PC-9 (cell line): ENCODE measurements at places on chromosomes 4 and X. TPM values are rescaled to one million over a fixed set of nuclear protein-coding genes. Genes with fewer than 3 reads are reported as not detected.

The TMEM35A gene
- not detected in 2 replicates for total RNA-seq

The OCIAD1 gene
- total RNA-seq, result 104 and 110 TPM in 2 replicates

The MTCP1 gene
- 30.8 and 49.5 TPM in 2 replicates for total RNA-seq

The PPP1R2C gene
- total RNA-seq, result not detected in 2 replicates

The RNF212 gene
- 4.2 and 6.6 TPM in 2 replicates for total RNA-seq

The UGT2B10 gene
- total RNA-seq, result not detected in 2 replicates

The SHROOM2 gene
- total RNA-seq, result 0.05 and 0.17 TPM in 2 replicates

- no peaks in the 10 kb centered on the region for H3K36me3 ChIP-seq
- H3K4me1 ChIP-seq, result no peaks in the 10 kb centered on the region
- no peak overlapping the region for H3K4me3 ChIP-seq
These were observed 280.9 kb downstream of the IQCM start for GRCh38 chr4:149534779-149535178.

DNA sequence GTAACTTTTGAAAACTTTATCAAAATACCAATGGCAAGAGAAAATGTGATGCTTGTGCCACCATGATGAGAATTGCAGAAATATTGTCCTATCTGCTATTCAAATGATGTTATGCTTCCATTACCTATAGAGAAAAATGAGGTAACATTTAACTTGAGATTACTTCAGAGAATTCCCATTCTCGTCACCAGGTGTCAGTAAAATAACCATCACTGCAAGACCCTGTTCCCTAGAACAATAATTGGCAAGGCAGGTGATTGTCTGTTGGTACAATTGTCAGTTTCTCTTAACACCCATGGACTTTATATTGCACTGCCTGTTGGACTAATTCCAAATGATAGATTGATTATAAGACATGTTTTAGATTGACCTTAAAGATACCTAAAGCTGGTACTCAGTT is 179.9 kb downstream of the GABRG1 start:
- no peaks in the 10 kb centered on the region for H3K4me1 ChIP-seq
- no peak for DNase-seq
- H3K27ac ChIP-seq, result no peak overlapping the region
- no peaks in the 10 kb centered on the region for H3K36me3 ChIP-seq
- H3K4me3 ChIP-seq, result no peak overlapping the region

DNA sequence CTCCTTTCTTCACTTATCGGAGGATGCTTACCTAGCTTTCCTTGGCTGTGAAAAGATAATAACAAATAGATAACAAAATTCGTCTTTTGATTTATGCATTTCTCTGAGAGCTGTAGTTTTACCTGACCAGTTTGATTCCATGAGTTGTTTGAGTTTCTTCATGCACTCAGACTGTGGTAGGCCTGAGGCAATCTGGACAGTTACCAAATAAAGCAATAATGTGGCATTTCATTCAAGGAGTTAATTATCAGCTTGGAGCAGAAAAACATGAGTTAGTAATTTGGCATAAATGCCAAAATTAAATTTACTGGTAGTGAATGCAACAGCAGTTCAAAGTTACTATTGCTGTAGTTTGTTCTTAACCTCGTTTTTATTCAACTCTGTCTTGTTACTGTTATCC is 53.5 kb downstream of the FABP2 start:
- no peaks in the 10 kb centered on the region for H3K4me1 ChIP-seq
- H3K4me3 ChIP-seq, result no peak overlapping the region
- H3K27me3 ChIP-seq, result no peaks in the 10 kb centered on the region
- H3K27ac ChIP-seq, result no peak overlapping the region
- no peak for DNase-seq

- no peaks in the 10 kb centered on the region for H3K27me3 ChIP-seq
- H3K4me3 ChIP-seq, result no peak overlapping the region
- no peaks in the 10 kb centered on the region for H3K36me3 ChIP-seq
- DNase-seq, result no peak
These were observed 7.7 kb downstream of the HAND2 start for GRCh38 chr4:173522160-173522950.

DNA sequence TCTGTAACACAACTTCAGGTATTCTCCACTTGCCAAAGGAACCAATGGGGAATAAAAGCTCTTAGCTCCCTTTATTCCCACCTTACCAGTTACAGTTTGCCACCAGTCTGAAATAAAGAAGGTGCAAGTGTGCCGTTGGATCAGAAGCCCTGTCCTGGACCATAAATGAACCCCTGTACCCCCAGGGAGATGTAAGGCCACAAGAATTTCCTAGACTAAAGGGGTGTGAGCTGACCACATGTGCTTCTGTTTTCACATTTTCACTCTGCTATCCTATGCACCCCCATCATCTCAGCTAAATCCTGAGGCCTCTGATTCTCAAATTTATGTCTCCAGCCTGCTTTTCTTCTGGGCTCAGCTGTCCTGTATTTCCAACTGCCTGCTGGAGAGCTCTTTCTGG is 221.2 kb downstream of the SPRY1 start:
- no peaks in the 10 kb centered on the region for H3K36me3 ChIP-seq
- no peak overlapping the region for H3K27ac ChIP-seq
- no peak for DNase-seq
- H3K4me3 ChIP-seq, result no peak overlapping the region

GRCh38 chr4:2442175-2442993 is 23.6 kb downstream of the CFAP99 start:
- no peak overlapping the region for H3K4me3 ChIP-seq
- peaks cover 23% of the 10 kb centered on the region for H3K27me3 ChIP-seq
- H3K36me3 ChIP-seq, result no peaks in the 10 kb centered on the region
- no peak for DNase-seq
- no peak overlapping the region for H3K27ac ChIP-seq

DNA sequence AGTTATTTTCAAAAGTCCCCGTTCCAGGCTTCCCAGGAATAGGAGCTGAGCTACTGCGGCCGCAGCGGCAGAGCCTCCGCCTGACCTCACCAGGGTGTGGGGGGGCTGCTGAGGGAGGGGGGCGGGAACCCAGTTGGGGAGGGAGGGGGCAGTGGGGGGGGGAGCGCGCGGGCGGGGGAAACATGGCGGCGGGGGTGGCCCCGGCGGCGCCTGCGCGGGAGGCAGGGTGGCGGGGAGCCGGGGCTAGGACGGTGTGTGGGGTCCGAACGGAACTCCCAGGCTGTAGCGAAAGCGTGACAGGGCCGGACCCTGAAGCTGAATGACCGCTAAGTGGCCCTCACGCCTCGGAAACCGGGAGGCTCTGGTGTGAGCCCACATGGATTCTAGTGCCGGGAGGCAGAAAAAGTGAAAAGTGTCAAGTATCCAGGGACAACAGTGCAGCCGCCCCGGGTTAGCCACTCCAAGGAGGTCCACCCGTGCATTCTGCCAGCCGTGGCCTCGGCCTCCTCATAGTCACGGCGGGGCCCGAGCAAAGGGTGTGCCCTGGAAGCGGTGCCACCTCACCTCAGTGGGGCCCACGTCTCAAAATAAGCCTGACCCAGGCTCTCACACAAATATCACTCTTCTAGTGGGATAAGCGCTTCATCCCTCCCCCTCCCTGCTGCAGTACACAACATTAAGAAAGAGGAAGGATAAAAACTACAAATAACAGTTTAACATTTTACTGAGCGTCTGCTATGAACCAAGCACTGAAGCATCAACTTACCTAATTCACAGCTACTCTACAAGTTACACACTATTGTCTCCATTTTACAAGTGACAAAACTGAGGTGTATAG is at the start of gene KLHL13:
TSS of gene KLHL13 (minus strand) at position 98 of the 838 bp plus-strand sequence. CDS start 88,337 bp downstream, outside the sequence.
- no peaks in the 10 kb centered on the region for H3K4me1 ChIP-seq
- no peak within 1 kb of the TSS for H3K4me3 ChIP-seq
- H3K27ac ChIP-seq, result no peak within 1 kb of the TSS
- no peaks in the 10 kb centered on the region for H3K27me3 ChIP-seq
- no peaks in the 10 kb centered on the region for H3K36me3 ChIP-seq

DNA sequence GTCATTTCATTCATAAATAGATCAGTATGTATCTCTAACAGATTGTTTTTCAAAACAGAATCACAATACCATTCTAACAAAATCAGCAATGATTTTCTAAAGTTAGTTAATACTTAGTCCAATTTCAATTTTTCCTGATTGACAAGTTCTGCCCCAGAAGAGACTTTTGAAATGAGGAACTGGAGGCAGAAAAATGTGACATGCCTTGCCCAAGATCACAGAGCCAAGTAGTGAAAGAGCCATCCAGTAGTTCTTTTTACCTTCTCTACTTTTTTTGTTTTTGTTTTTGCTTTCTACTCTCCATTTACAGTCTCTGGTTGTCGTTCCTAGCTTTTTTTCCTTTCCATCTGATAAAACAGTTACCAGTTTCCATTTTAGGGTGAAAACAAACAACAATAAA is 129.3 kb upstream of the TMEM164 start:
- no peak for DNase-seq
- H3K4me1 ChIP-seq, result no peaks in the 10 kb centered on the region
- no peaks in the 10 kb centered on the region for H3K27me3 ChIP-seq
- H3K36me3 ChIP-seq, result no peaks in the 10 kb centered on the region
- no peak overlapping the region for H3K27ac ChIP-seq

- H3K36me3 ChIP-seq, result no peaks in the 10 kb centered on the region
- no peaks in the 10 kb centered on the region for H3K27me3 ChIP-seq
- no peak for DNase-seq
- no peak overlapping the region for H3K4me3 ChIP-seq
- H3K4me1 ChIP-seq, result no peaks in the 10 kb centered on the region
These were observed 338.3 kb upstream of the GALNT7 start for GRCh38 chr4:172830295-172830764.

DNA sequence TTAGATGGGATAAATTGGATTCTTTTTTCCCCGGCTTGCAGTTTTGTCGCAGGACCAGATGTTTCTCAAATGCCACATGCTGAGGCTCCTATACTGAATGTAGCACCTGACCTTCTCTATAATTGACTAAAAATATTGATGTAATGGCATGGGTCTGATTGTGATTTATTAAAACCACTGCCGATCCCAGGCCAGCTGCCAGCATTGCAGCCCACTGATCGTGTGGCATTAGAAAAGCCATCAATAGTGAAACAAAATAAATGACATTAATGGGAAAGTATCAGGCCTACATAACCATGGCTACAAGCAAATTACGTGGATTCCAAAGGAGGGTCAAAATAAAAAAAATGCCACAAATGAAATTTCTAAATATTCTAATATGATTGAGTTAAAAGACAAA is 98.7 kb downstream of the MAB21L2 start:
- DNase-seq, result no peak
- H3K27ac ChIP-seq, result no peak overlapping the region
- no peaks in the 10 kb centered on the region for H3K4me1 ChIP-seq
- no peaks in the 10 kb centered on the region for H3K36me3 ChIP-seq
- H3K4me3 ChIP-seq, result no peak overlapping the region

DNA sequence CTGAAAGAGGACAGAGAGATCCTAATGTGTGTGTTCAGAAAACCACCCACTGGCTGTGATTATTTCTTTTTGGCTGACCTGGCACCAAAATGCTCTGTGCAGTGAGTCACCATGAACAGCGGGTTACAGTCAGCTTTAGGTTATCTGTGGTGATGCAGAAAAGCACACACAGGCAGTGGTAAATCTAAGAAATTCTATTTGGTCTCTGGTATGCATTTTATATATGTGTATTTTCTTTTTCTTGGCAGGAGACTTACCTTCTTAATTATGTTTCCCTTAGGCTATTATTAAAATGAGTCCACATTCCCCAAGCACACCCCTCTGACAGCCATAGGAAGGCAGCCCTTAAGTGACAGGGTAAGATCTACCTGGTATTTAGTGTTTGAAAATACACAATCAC is 79.1 kb upstream of the TFDP3 start:
- DNase-seq, result no peak
- no peaks in the 10 kb centered on the region for H3K27me3 ChIP-seq
- H3K4me3 ChIP-seq, result no peak overlapping the region
- no peak overlapping the region for H3K27ac ChIP-seq
- H3K4me1 ChIP-seq, result no peaks in the 10 kb centered on the region

GRCh38 chr4:66885501-66886165 is 659.7 kb downstream of the CENPC start:
- H3K27me3 ChIP-seq, result no peaks in the 10 kb centered on the region
- DNase-seq, result no peak
- H3K4me3 ChIP-seq, result no peak overlapping the region
- H3K27ac ChIP-seq, result no peak overlapping the region

DNA sequence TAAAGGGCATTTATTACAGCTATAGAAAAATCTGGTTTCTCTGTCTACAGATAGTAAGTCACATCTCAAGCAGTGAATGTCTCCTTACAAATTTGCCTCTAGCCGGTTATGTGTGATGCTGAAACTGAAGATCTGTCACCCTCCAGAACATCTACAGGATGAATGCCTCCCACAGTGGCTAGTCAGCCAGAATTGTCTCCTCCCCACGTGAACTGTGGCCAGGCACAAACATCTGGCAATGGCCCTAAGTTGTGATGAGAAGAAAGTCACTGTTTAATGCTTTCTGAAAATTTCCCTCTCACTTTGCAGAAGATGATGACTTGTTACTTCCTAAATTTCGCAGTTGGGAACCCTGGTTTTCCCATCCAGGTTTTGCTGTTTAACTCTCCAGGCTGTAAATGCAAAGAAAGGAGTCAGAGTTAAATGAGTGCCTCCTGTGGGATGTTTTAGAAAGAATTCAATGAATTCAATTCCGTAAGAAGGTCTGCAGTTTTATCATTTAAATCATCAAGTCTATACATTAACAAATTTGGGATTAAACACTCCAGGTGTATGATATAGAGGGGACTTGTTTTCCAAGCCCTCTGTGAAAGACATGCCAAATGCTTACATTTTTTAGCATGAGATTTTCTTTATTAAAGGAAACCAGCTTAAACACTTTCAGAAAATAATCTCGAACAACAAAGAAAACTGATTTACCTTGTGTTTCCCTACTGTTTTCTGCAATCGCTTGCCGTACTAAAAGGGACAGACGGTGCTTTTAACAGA is 55.4 kb upstream of the TLR3 start:
- no peaks in the 10 kb centered on the region for H3K27me3 ChIP-seq
- no peak overlapping the region for H3K27ac ChIP-seq
- no peak overlapping the region for H3K4me3 ChIP-seq
- no peak for DNase-seq
- H3K36me3 ChIP-seq, result no peaks in the 10 kb centered on the region

- no peak overlapping the region for H3K27ac ChIP-seq
- no peaks in the 10 kb centered on the region for H3K4me1 ChIP-seq
- H3K4me3 ChIP-seq, result no peak overlapping the region
- no peak for DNase-seq
- no peaks in the 10 kb centered on the region for H3K27me3 ChIP-seq
- H3K36me3 ChIP-seq, result no peaks in the 10 kb centered on the region
These were observed 50.5 kb upstream of the UGT2B4 start for GRCh38 chr4:69546134-69546765.

DNA sequence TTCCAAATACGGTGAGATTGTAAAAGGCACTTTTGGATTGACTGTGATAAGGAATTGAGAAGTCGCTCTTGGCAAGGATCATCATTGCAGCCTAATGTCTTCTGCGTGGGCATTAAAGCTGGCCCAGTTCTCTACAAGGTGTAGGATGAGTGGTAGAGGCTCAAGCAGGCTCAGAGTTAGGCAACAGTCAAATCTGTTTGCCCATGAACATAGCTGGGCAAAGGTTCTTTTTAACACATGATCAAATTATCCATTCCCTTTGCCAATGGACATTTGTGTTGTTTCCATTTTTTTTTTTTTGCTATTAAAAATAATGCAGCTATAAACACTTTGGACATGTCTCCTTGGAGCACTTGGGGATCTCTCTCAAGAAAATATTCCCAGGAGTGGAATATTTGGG is 229.1 kb upstream of the FAT1 start:
- H3K36me3 ChIP-seq, result no peaks in the 10 kb centered on the region
- H3K27ac ChIP-seq, result no peak overlapping the region
- H3K4me3 ChIP-seq, result no peak overlapping the region
- DNase-seq, result no peak
